Jurkat, Clone E6-1 (cell line): ENCODE measurements at places on chromosomes 4 and X.

DNA sequence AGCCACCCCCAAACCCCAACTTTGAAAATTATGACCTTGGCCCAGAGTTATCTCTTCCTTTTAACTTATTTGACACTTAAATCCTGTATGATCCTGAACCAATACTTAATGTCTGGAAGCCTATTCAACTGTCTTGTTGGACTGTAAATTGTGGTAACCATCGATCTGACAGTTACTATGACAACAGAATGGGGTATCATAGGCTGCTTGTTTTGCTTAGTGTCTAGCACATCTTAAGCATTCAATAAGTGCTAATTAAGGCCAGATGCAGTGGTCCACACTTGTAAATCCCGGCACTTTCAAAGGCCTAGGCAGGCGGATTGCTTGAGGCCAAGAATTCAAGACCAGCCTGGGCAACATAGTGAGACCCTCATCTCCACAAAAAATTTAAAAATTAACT, 175.0 kb downstream of the APBB2 start:
- no peak for DNase-seq

DNA sequence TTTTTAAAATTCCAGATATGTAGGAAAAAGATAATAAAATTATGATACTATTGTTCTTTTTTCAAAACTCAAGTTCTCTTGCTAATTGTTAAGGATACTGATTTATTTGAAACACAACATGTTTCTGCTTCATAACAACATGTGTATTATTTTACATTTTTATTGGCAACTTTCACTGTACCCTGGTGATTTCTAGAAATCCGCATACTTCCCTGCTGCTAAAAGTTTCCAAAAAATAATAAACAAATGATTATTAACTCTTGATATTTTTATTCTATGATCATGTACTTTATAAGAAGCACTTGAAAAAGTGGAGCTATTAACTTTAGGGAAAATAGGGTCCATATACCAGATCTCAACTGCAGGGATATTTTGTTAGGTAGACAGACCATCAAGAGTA, 71.2 kb upstream of the HCCS start:
- DNase-seq, result no peak

GRCh38 chr4:127174616-127175015, 458.1 kb upstream of the INTU start:
- no peak for DNase-seq

DNA sequence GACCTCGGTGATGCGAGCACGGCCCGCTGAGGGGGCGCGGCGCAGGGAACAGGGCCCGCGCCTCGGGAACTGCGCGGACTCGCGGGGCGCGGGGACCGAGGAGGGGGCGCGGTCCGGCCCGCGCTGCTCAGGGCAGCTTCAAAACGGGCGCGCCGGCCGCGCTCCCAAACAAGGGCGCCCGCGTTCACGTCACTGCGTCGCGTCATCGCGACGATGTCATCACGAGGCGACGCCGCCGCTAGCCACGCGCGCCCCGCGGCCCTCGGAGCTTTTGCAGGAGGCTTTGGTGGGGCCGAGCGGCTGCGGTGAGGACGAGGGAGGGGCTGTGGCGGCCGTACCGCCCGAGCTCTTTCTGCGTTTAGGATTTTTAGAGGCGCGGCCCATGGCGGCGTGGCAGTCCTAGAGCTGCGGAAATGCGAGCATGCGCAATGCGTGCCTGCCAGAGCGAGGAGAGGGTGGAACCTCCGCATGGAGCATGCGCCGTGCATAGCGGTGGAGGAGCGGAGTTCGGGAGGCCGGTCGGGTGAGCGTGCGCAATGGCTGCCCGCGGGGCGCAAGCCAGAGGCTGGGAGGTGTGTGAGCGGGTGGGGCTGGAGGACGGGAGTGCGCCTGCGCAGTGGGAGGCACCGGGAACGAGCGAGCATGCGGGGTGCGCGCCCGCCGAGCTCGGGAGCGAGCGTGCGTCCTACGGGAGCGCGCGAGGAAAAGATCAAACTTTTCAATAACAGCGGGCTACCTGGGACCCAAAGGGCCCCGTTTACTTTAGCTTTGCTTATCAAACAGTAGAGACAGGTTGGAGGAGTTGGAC, at the start of gene PPP2R3B:
Gene PPP2R3B, minus strand, starts transcription at position 140 of the 808 bp plus-strand sequence. CDS start 216 bp downstream, outside the sequence.
- peak; percentile 94 for DNase-seq

DNA sequence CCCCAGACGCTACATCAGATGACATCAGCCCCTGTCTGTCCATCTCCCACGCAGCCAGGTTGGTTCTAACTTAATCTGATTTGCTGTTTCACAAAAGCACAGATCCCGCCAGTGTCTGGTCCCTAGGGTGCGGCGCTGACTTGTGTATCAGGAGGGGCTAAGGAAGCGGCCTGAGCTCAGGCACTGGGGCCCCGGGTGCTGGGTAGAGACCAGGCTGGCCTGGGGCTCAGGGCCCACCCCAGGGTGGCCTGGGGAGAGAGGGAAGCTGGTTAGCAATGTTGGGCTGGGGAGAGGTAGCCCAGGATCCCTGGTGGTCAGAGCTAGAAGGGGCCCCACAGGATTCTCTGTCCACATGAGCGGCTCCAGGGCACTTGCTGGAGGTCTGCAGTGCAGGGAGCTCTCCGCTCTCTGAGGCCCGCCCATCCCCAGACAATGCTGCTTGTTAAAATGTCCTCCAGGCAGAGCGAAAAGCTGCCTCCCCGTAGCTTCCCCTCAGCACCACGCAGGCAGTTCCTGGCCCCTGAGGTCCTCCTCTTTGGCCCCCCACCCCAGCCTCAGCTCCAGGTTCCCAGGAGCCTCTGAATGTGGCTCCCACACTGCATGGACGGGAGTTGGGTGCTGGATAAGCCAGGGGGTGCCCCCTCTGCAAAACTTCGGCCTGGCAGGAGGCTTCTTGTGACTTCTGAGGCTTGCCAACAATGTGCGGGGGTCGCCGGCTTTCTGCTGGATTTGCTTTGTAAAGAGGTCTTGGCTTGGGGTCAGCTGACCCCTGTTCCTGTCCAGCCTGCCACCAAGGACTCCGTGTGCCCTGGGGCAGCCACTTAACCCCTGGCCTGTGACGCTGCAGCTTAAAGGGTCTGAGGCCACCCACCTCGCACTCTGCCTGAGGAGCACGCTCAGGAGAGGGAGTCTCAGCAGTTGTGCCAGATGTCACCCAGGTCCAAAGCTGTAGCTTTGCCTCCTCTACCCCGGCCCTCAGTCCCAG, 112.9 kb downstream of the CPZ start:
- no peak for DNase-seq

DNA sequence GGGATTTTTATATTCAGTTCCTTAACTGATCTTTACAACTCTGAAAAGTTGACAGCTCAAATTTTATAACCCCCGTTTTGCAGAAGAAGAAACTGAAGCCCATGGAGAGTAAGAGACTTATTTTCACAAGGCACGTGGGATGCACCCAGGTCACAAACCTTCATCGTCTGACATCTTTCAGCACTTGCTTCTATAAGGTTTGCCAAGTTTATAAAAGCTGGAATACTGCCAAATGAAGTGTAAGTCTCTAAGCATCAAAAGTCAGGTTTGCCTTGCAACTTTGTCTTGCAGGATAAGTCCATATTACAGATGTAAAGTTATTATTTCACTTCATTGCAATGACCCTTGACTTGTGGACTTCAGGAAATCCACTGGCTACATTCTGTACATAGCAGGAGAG, 6.3 kb upstream of the KCNIP4 start:
- no peak for DNase-seq

GRCh38 chrX:96987228-96987627, 103.5 kb downstream of the RPA4 start:
- DNase-seq, result no peak
